ENCODE measurements at places on chromosomes 7 and 10.

GRCh38 chr10:44933451-44934321 lies 22.5 kb downstream of the TMEM72 start:
- DNase-seq = no peak

- no peak for DNase-seq
These were observed 107.0 kb downstream of the PODXL start for GRCh38 chr7:131449373-131449902.

GRCh38 chr10:5504146-5505072 lies 5.0 kb upstream of the CALML5 start:
- DNase-seq = no peak

GRCh38 chr10:10067644-10068043 lies 950.0 kb upstream of the CELF2 start:
- no peak for DNase-seq

GRCh38 chr7:77746824-77747165 lies 50.5 kb downstream of the RSBN1L start:
- DNase-seq = no peak

GRCh38 chr7:107442678-107443077 lies 27.2 kb upstream of the GPR22 start:
- DNase-seq = no peak

DNA sequence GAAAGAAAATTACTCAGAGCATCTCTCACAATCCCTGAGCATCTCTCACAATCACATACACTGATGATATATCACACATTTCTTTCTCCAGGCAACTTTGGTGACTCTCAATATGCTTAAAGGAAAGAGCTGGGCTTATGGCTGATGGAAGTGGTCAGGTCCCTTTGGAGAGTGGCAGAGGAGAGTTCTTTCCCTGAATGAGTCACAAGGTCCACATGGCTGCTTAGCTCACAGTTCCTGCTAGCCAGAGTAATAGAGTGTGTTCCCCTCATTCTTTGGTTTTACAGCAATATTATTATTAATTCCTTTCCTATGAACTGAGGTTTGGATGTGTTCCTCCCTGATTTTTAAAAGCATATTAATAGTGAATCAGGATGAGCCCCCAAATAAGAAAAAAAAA lies 287.4 kb downstream of the C7orf25 start:
- no peak for DNase-seq

DNA sequence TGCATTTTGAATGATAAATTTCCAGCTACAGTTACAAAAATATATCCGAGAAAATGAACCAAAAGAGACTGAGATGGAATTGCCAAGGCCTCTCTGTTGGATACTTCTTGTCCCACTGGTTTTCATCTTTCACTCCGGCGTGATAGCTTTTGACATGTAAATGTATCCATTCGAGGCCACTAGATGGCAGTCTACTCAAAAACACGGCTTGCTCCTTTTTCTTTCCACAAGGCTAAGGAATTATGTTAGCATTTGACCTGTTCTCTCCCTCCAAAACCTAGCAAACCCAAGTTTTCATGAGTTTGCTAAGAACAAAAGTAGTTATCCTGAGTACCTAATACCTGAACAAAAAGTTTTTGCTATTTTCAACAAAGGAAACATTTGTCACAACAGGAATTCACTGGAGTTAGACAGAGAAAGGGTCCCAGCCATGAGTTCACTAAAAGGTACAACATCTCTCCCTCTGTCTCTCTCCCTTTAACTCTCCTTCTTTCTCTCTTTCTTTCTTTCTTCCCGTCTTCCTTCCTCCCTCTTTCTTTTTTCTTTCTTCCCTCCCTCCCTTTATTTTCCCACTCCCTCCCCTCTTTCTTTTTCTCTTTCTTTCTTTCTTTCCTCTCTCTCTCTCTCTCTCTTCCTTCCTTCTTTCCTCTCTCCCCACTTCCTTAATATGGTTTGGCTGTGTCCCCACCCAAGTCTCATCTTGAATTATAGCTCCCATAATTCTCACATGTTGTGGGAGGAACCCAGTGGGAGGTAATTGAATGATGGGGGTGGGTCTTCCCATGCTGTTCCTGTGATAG lies 207.9 kb upstream of the MYO3A start:
- peak; percentile 5 for DNase-seq

DNA sequence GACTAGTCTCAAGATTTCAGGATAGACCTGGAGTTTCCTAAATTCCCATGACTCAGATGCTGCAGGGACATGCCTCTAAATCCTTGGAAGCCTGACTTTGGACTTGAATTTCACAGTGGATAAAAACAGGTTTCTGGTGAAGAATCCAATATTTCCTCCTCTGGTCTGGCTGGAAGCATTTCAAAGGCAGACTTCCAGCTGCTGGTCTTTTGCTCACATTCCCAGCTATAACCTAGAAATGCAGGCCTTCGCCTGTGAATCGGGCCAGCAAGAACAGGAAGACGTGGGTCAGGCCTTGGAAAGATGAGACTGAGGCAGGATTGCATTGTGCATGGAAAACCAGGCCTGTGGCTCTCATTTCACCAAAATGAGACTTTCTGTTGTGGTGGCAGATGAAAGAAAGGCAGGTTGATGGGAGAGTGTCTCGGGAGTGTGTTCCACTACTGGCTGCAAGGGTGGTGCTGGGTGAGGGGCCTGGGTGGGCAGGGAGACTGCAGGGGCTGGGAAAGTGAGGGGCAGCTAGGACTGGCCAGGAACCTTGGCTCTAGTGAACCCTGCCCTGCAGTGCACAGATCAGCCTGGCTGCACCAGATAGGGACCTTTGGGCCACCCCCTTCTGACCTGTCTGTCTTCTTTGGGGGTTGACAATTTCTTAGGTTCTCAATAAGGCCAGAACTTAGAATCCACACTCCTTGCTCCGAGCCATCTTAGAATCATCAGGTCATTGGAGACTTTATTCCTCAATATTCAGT lies 488.8 kb upstream of the MKI67 start:
- DNase-seq = no peak

- DNase-seq = no peak
These were observed 85.5 kb downstream of the PRTFDC1 start for GRCh38 chr10:24866604-24867583.

DNA sequence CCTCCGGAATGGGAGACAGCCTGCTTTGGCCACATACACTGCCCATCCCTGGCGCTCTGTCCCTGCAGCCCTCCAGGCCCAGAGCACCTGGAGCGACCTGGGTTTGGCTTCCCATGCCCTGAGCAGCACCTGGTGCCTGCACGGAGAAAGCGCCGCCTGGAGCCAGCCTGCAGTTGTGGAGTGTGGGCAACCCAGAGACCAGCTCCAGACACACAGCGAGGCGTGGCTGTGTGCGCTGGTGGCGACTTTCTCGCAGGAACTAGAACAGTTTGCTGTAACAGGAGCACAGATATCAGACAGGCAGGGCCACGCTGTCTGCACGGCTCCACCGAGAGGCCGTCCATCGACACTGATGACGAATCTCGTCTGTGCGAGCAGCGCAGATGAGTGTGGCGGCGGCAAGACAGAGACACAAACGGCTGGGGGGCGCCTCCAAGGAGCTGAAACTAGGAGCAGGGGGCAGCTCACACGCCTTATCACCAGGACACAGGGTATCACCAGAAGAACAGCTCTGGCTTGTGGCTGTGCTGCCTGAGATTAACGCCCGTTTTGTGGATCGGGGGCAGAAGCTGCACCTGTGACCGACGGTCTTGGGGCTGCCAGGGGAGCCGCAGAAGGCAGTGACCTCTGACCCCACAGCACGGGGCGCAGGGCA lies 275.3 kb downstream of the DNAJB6 start:
- no peak for DNase-seq

DNA sequence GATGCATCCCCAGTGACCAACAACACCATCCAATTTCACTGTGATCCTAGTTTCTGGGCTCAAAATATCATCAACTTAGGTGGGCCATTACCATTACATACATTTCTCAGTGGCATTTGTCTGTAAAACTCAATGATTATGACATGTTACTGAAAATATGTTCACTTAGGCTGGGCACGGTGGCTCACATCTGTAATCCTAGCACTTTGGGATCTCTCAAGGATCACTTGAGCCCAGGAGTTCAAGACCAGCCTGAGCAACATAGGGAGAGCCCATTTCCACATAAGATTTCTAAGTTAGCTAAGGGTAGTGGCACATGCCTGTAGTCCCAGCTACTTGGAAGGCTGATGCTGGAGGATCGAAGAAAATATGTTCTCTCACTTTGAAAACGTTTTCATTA lies 91.0 kb downstream of the TRIM24 start:
- DNase-seq = no peak

DNA sequence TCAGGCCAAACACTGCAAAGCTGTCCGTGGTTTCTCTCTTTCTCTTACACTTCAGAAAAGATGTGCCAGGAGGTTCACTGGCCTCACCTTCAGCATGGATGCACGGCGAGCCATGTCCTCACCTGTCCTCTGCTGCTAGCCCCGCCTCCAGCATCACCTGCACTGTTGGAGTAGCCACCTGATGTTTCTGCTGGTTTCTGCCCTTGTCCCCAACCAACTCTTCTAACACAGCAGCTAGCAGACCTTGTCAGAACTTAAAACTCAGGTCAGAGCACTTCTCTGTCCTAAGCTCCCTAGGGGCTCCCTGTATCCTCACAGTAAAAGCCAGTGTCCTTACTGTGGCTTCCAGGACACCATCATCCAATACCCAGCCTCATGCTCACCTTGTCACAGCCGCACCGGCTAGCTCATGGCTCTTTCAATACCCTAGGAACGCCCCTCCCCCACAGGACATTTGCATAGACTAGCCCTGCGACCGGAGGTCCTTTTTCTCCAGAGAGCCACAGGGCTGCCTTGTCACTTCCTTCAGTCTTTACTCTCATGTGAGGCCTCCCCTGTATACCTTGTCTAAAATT lies 15.2 kb downstream of the PALD1 start:
- no peak for DNase-seq

GRCh38 chr7:2468227-2468626 lies 8.0 kb downstream of the GRIFIN start:
- DNase-seq = no peak
